ENCODE measurements at places on chromosomes 2 and 18. TPM values are rescaled to one million over a fixed set of nuclear protein-coding genes. Genes with fewer than 3 reads are reported as not detected.

GRCh38 chr2:163255086-163255485, 416.5 kb upstream of the KCNH7 start:
- no peak for DNase-seq

DNA sequence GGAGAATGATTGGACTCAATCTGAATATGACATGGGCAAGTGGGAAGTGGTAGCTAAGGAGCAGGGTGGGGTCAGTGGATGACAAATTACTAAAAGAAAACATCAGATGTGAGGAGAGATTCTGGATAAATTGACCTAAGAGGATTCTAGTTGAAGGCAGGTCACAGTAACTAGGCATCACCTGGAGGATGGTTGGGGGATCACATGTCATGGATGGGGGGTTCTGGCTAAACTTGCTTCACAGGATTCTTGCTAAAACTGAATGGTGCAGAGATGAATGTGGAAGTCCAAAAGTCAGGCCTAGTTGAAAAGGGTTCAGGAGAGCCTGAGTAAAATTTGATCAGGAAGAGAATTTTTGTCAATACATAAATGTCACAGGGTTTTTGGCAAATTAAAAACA, 18.3 kb downstream of the CLHC1 start:
- no peak for DNase-seq

- no peak for DNase-seq
These were observed 509.8 kb upstream of the SMIM21 start for GRCh38 chr18:75937306-75937705.

DNA sequence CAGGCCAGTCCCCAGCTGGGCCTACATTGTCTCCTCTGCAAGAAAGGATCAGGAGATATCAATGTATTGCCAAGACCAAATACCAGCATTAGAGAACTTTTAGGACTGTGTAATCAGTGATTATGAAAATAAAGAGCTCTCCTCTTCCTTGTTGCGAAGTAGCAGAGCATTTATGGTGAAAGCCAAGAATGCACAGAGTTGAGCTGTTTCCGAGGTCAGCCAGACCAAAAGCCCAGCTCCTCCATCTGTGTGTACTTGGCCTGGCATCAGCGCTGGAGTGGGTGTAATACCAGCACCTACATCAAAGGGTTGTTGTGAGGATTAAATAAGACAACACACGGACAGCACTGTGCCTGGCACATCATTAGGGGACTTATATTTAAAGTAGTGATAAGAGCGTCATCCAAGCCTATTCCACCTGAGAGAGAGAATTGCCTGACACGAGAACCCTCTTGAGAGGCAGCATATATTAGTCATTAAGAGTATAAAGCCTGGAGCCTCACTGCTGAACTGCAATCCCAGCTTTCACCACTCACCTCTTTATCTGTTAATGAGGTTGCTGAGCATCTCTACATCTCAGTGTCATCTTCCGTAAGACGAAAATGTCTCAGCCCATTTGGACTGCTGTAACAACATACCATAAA, 7.4 kb upstream of the SLC16A14 start:
- DNase-seq: no peak

DNA sequence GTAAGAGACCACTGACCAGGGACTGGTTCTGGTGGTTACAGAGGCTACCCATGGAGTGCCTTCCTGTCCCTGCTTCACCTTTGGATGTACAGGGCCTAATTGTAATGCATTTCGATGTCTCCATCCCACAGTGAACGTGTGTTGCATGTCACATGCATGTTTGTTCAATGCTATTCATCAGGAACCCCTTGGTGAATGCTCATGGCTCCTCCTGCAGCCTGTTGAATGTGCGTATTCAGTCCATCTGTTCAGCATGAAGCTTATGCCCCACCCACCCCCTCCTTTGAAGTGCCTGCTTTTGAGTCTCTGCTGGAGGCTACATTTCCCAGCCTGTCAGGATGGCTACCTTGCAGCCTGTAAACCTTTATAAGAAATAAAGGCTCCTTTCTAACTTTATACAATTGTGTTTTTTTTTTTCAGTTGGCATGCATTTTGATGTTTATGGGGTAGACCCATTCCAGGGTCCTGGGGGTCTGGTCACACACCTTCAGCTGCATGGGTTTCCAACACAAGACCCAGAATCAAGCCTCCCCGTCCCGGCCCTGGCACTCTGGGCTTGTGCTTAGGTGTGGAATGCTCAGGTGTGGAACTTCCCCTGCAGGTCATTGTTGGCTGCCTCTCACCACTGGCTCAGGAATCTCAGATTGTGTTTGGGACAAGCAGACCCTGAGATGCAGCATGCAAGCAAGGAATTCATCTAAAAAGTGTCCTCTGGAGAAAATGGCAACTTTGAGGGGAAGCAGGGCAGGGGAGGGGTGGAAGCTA, 238.8 kb upstream of the HDAC4 start:
- DNase-seq: no peak

DNA sequence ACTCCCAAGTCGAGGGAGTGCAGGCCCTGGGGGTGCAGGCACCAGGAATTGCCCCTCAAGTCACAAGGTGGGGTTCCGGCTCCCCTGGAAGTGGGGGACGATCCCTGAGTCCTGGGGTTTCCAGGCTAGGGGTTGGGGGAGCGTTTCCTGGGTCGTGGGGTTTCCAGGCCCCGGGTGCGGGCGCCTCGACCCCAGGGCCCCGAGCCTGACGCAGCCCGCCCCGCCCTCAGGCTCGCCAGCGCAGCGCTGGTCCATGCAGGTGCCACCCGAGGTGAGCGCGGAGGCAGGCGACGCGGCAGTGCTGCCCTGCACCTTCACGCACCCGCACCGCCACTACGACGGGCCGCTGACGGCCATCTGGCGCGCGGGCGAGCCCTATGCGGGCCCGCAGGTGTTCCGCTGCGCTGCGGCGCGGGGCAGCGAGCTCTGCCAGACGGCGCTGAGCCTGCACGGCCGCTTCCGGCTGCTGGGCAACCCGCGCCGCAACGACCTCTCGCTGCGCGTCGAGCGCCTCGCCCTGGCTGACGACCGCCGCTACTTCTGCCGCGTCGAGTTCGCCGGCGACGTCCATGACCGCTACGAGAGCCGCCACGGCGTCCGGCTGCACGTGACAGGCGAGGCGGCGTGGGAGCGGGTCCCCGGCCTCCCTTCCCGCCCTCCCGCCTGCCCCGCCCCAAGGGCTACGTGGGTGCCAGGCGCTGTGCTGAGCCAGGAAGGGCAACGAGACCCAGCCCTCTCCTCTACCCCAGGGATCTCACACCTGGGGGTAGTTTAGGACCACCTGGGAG, 12.0 kb downstream of the SIGLEC15 start:
- DNase-seq: no peak

- no peak for DNase-seq
These were observed 228.3 kb downstream of the RNF152 start for GRCh38 chr18:61664419-61665084.

GRCh38 chr2:73827018-73827417, 1.7 kb upstream of the STAMBP start:
- no peak for DNase-seq

GRCh38 chr2:106143495-106144215, 50.4 kb downstream of the UXS1 start:
- DNase-seq: no peak

DNA sequence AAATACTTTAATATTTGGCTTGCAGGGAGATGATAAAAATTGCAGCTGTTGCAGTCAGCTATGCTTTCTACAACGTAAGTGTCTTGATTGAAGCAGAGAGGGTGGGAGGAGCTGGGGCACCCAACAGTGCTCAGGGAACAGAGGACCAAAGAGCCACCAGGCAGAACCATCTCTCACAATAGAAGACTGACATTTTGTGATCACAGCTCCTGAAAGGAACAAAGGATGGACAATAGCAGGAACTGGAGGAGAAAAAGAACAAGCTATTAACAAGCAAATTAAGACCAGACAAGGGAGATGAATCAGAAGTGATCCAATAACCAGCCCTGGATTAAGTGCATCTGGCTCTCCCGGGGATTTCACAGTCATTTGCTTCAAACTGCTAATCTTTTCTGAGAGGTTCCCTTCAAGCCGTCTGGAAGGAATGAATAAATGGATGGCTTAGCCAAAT, 65.7 kb upstream of the SMAD2 start:
- DNase-seq: no peak

DNA sequence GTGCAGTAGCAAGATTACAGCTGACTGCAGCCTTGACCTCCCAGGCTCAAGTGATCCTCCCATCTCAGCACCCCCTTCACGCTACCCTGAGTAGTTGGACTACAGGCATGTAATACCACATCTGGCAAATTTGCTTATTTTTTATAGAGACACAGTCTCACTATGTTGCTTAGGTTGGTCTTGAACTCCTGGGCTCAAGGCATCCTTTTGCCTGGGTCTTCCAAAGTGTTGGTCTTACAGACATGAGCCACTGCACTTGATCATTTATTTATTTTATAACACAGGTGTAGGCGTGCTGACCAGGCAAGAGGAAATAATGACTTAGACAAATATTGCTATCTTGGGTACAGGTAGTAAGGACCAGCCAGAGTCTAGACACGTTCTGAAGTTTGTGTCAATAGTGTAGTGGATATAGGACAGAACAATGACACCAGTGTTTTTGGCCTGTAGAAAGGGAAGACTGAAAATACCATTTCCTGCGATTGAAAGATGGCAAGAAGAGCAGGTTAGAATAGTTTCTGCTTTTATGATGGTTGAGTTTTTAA, 71.0 kb upstream of the THUMPD2 start:
- DNase-seq: no peak

- DNase-seq: no peak
These were observed 3.9 kb upstream of the TNS1 start for GRCh38 chr2:218006741-218007140.

DNA sequence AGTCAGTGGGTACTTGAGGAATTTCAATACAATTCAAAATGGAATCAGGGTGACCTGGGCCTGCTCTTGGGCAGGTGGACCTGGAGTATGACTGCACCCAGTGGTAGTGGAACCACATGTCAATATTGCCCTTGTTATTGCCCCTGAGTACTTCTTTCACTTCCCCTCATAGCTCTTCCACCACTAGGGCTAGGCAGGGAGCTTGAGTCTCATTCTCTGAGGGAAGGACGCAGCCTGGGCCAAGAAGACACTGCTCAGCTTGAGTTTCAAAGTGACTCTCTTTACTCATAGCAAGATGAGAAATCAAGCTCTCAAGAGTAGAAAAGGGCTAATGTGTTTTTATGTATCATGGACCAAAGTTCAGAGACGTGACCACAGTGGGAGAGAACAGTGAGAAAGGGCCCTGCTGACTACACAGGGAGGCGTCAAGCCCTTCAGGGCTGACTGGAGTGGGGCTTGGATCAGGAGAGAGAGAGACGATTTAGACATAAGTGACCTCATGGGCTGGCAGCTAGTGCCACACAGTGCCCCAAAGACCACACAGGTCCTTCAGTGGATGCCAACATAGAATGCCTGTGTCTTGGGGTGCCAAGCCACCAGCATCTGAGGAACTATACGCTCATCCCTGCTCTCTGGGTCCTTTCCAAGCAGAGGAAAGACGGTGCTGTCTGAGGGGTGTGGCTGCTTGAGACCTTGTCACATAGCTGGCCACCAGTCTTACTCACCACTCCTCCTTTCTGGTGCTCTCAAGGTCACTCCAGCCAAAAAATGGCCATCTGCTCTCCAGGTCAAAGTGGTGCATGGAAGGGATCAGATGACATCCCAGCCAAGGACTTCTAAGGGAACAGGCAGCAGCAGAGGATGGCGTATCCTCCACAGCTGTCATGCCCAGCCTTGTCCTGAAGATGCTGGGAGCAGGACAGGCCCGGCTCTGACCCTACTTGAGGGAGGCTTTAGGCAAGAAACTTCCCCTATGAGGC, 13.0 kb downstream of the PTMA start:
- DNase-seq: no peak

GRCh38 chr18:48031641-48032040, 101.2 kb upstream of the SMAD2 start:
- no peak for DNase-seq

DNA sequence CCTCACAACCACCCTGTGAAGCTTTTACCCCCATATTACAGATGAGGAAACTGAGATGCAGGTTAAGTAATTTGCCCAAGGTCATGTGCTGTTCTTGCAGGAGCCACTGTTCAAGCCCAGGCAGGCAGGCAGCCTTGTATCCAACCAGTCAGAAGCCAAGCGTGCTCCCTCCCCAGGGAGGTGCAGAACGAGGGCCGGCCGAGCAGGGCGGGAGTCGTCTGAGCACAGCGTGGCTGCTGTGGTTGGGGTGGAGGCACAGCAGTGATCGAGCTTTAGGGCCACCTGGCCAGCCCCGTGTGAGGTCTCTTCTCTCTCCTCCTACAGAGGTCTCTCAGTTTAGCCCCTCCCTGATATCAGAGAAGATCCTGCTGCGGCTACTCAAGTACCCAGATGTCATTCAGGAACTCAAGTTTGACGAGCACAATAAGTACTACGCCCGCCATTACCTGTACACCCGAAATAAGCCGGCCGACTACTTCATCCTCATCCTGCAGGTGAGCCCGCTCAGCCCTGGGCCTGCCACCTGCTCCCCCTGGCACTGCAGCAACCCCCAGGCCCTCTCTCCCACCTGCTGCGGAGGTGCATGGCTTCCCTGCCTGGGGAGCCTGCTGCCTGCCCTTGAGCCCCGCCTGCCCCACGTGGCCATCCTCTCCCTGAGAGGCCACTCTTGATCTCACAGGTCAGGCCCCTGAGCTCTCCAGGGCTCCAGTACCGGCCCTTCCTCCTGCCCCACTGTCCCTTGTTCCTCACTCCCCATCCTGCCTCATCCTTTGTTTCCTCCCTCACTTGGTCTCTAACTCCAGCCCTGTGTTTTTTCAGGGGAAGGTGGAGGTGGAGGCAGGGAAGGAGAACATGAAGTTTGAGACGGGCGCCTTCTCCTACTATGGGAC, 17.1 kb upstream of the CNNM3 start:
- DNase-seq: no peak

- DNase-seq: no peak
These were observed 173.1 kb upstream of the RAB6C start for GRCh38 chr2:129806317-129806716.

GRCh38 chr2:207423886-207424285, 105.9 kb upstream of the CREB1 start:
- no peak for DNase-seq

GRCh38 chr2:171309455-171310286, 124.1 kb downstream of the METTL8 start:
- no peak for DNase-seq

DNA sequence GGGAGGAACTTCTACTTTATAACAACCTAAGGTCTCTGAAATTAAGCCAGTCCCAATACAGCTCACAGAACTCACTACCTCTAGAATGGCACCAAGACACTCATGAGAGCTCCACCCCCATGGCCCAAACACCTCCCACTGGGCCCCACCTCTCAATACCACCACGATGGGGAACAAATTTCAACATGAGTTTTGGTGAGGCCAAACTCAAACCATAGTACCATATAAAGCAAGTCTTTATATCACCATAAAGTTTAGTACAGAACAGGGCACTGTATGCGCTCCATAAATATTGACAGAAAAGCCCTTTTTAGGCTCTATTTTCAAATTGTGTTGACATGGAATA, 3.3 kb downstream of the AFG3L2 start:
- DNase-seq: no peak

- DNase-seq: no peak
These were observed 1.4 kb downstream of the MCM6 start for GRCh38 chr2:135874777-135875365.

MOGAT1 gene
- not detected for polyA plus RNA-seq

BIRC6 gene
- polyA plus RNA-seq: 31.6 TPM

RFX8 gene
- 0.70 TPM for polyA plus RNA-seq

TDRD15 gene
- not detected for polyA plus RNA-seq

PSD4 gene
- polyA plus RNA-seq: 1.2 TPM

TMEFF2 gene
- polyA plus RNA-seq: 0.07 TPM

TRABD2A gene
- 33.3 TPM for polyA plus RNA-seq

RTP5 gene
- polyA plus RNA-seq: not detected
